ENCODE measurements at places on chromosomes 7 and 10. TPM values are rescaled to one million over a fixed set of nuclear protein-coding genes. Genes with fewer than 3 reads are reported as not detected.

- DNase-seq, result no peak
Measured at GRCh38 chr7:87784424-87784823, 91.7 kb downstream of the SLC25A40 start.

DNA sequence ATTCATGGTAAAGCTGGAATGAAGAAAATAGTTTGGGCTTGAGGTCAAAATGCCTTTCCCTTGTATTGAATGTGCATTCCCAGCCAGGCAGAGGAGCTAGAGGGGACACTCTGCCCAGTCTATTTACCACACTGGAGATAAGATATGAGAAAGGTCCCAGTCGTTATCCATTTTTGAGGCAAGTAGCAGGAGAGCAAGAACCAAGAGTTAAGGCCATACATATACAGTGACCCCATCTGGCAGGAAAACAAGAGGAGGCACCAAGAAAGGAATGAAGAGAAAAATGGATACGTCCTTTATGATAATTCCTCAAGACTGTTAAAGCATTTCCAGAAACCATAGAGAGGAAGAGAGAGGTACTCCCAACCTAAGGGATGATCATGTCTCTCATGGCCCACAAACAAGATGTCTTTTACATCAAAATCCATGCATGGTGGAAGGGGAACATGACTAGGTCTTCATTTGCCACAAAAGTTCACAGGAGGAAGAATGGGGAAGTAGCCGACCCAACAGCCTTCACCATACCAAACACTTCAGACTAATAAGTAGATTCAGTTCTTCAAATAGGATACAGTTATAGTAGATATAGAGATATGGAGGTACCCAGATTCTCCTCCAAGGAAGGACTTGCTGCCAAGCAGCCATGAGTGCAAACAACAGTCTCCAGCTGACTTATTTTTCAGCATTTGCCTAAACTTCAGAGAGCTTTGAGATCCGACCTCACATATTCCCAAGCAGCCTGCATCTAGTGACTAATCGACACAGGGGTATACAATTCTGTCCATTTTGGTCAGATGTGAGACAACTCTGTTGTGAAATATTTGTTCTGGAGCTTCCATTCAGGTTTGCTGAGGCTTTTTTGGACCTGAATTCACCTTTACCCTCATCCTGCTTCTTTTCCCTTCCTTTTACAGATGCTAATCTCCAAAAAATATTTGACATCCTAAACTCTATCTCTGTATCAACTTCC lies 61.1 kb upstream of the CCDC71L start:
- no peak for DNase-seq

DNA sequence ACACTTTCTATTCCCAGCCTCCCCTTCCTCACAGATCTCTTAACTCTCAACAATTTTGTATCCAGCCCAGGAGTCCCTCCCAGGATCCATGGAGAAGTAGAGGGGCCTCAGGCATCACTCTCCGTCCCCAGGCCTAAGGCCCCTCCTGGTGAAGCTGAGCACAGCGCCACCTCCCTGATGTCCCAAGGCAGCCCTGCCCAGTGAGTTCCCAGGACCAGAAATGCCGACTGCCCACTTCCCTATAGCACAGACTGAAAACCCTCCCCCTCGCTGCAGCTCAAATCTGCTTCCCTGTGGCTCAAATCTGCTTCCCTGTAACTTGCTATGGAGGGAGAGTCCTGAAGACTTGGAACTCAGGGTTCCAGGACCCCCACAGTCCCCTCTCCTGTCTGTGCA lies 35.6 kb downstream of the YKT6 start:
- DNase-seq, result no peak

DNA sequence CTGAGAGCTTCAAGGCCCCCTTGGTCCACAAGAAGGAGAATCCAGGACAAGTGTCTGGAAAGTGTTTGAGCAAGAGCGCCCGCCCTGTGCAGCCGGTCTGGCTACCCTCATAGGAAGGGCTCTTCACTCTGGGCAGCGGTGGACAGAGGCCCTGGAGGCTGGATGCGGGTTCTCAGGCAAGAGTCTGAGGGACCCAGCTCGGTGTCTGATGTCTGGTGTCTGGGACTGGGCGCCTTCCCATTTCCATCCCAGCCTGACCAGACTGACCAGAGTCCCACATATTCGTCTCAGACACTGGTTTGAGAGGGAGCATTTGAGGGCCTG lies 59.8 kb downstream of the HK1 start:
- DNase-seq, result no peak

DNA sequence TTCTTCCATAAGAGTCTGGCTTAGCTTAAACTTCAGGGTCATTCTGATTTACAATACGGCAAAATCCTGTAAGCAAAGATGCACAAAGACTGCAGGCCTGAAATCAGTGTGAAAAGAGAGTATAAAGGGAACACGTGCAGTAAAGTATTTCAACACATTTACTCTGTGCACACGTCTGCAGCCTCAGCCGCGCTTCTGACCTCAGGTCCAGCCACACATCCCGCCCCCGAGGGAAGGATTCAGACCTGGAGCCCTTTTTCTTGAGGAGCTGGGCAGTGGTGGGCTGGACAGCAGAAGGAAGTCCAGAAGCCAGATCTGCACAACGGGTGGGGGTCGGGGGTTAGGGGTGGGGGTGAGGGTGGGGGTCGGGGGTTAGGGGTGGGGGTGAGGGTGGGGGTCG lies 58.9 kb upstream of the FAM20C start:
- DNase-seq, result no peak

- DNase-seq, result no peak
Measured at GRCh38 chr10:133012573-133013359, 70.4 kb upstream of the CFAP46 start.

GRCh38 chr7:106201164-106201563 lies 83.6 kb downstream of the NAMPT start:
- DNase-seq, result no peak

- DNase-seq, result no peak
Measured at GRCh38 chr10:95267251-95267650, 23.6 kb downstream of the PDLIM1 start.

GRCh38 chr10:19974138-19974537 lies 157.9 kb downstream of the PLXDC2 start:
- no peak for DNase-seq

DNA sequence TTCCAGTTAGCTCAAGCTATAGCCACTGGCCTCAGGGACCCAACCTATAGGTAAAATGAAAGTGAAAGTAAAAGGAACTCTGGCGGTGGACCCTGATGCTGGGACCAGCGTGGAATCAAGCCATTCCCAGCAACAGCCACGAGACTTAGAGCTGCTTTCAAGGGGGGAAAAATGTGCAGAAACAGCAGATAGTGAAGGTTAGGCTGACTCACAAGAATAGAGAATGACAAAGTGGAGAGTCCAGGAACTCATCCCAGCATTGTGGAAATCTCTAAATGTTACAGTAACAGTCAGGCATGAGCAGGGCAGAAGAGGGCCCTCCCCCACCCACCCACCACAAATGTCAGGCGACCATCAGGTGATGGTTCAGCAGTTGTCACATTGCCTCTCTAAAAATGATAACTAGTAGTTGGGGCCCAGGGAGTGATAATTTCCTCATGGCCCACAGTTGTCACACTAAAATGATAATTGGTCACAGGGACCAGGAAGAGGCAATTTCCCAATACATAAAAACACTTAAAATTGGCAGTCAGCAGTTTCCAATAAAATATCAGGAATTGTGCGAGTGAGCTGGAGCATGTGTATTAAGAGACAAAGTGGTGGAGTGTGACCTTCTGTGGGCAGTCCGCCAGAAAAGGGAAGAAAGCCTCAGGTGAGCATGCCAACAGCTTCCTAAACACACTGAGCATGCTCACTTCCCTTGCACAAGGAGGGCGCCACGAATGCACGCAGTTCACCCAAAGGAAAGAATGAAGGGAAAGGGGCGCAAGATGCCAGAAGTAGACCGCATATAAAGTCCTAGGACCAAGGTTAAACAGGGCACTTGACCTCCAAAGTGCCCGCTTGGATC lies 129.8 kb upstream of the PPP1R3A start:
- no peak for DNase-seq

DNA sequence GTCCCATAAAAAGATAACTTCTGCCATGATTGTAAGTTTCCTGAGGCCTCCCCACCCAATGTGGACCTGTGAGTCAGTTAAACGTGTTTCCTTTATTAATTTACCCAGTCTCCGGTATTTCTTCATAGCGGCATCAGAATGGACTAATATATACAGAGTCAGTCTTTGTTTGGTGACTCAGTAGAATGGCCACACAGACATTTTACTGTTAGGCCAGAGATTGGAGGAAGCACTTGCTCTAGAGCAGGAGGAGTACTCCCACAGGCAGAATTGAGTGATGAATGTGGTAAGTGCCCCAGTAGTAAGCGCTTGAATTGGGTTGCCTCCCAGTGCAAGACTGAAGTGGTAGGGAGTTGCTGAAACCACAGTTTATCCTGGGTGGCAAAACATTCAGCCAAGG lies 149.5 kb upstream of the SMIM30 start:
- no peak for DNase-seq

GRCh38 chr7:2258661-2259365 lies 16.8 kb downstream of the NUDT1 start:
- DNase-seq, result no peak

- DNase-seq, result no peak
Measured at GRCh38 chr10:43610636-43611035, 4.4 kb downstream of the ZNF485 start.

DNA sequence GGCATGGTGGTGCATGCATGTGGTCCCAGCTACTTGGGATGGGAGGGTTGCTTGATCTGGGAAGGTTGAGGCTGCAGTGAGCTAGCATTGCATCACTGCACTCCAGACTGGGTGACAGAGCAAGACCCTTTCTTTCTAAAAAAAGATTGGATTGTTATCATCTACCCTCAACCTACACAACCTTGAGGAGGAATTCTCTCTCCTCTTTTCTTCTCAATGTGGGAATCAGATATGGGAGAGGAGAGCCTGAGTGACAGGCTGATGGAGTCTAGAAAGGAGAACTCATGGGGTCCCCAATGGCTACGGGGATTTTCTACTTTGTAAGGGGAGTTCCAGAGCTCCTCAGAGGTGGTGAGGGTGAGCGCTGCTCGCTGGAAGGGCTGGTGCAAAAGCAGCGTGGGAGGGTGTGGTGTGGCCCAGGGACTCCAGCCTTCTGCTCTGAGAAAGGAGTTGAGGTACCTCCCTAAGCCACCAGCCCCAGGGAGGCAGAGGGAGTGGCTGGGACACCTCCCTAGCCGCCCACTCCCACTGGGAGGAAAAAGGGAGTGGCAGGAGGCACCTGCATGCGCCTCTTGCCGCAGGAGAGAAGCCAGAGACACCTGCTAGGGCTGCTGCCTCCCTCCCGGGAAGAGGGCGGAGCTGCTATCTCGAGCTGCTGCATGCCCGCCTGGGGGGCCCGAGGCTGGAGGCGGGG lies 48.4 kb downstream of the GATA3 start:
- no peak for DNase-seq

- DNase-seq, result no peak
Measured at GRCh38 chr10:93190372-93190771, 116.7 kb downstream of the CYP26A1 start.

GRCh38 chr10:105793071-105793470 lies 1152.0 kb downstream of the SORCS3 start:
- no peak for DNase-seq

DNA sequence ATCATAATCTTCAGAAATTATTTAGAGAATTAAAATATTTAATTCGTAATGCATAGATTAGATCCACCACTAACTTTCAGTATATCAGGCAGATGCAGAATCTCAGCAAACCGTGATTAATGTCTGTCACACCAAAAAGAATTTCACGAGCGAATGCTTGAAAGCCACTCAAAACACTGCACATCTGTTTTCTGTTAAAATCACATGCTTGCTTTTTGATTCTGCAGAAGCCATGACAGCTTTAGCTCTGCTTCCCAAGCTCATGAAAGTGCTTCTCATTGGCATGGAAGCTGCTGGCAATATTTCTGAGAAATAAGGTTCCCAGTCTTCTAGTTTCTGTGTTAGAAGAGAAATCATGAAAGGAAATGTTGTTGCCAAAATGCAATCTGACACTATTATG lies 837.8 kb upstream of the LRRN3 start:
- no peak for DNase-seq

GRCh38 chr10:61890430-61890829 lies 11.1 kb upstream of the ARID5B start:
- DNase-seq, result no peak

DNA sequence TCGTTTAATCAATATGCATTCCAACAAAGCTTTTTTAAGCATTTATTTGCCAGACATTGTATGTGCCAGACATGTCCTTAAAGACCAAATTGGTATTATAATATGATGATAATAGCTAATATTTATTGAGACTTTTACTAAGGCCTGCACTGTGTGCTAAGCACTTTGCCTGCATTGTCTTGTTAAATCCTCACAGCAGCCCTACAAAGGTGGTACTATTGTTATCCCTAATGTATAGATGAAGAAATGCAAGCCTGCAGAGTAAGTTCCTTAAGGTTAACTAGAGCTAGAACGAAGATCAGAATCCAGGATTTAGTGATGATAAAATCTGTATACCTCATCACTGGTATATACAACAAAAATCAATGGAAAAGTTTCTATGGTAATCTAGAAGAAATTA lies 5.3 kb upstream of the CAPZA2 start:
- DNase-seq, result no peak

DNA sequence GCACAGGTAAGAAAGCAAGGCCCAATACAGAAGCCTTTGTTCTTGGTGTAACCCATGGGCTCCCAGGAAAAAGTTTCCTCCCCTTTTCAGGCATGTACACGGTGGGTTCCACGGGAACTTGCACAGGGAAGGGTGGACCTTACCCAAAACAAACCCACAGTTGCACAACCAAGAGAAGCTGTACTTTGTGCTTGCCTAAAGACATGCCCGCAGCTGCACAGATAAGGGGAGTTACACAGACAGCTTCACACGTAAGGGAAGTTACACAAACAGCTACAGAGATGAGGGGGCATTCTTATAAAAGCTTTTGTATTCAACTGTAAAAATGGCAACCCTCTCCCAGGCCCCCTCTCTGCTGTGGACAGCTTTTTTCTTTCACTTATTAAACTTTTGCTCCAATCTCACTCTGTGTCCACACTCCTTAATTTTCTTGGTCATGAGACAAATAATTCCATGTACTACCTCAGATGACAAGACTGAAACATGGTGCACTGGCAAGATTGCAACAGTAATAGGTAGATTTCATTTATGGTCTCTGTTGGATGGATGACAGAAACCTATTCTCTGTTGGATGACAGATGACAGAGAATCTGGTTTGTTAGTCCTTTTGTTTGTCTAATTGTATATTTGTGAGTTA lies 72.9 kb downstream of the ATE1 start:
- DNase-seq, result no peak

LIPK gene
- not detected for polyA plus RNA-seq

NACAD gene
- polyA plus RNA-seq, result 9.3 TPM

IRF5 gene
- 9.1 TPM for polyA plus RNA-seq

DPYSL4 gene
- polyA plus RNA-seq, result 22.5 TPM

ASL gene
- 44.1 TPM for polyA plus RNA-seq

PHYHIPL gene
- 19.0 TPM for polyA plus RNA-seq

FEZF1 gene
- polyA plus RNA-seq, result not detected

MEIG1 gene
- 1.1 TPM for polyA plus RNA-seq
